Hematopoietic multipotent progenitor cell treated with erythropoietin and hydrocortisone succinate and interleukin-3 and kit ligand, for 8 days (in vitro differentiated cells): ENCODE measurements at places on chromosomes 11 and 22.

DNA sequence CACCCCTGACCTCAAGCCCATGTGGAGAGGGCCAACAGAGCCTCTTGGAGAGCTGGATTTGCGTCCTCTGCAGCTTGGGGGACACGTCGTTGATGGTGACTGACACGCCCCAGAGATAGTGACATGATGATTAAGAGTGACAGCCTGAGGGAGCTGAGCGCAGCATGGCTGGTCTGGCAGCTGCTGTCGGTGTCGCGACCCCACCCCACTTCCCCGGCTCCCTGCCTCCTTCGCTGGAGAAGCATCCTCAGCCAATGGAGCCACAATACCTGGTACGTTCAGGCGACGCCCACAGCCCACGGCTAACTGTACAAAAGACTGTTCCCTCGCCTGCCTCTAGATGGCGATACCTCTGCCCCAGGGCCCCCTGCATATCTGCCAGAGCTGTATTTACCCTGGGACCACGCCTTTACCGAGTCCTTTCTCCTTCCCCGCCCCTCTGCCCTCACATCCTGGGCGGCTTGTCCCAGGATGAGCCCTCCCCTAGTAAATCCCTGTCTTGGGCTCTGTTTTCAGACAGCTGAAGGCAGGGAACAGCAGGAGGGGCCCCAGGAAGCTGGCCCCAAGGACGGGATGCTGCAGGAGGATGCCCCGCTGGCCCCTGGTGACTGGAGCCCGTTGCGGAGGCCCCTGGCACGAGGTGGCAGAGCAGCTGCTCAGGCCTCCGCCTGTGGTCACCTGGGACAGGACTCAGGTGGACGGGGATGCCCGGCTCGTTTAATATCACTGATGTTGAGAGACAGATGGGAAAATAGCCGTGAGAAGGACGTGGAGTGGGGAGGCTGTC lies 90.6 kb downstream of the RPS6KA4 start:
- DNase-seq = peak; percentile 77

- DNase-seq = no peak
Observed at GRCh38 chr11:67056267-67057204, at the start of gene RHOD. Gene RHOD (plus strand): TSS chr11:67056847. CDS start chr11:67056903, 56 bp downstream.

- no peak for DNase-seq
Observed at GRCh38 chr11:12430954-12431595, 53.7 kb downstream of the PARVA start.

DNA sequence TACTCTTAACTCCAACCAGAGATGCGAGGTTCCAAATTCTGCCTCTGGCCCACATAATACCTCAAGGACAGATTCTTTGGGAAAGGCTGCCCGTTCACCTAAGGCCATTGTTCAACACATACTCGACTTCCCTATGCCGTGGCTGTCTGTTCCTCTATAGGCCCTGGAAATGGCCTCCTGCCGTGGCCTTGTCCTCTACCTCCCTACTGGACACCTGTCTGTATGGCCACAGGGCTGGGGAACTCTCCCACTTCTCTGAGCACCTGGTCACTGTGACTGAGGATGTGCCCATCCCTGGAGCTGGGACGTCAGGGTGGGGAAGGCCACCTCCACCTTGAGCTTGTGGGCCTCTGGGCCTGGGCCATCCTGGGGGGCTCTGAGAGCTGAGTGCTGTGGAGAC lies 340.5 kb upstream of the B3GAT1 start:
- no peak for DNase-seq
